Neural crest cell (in vitro differentiated cells): ENCODE measurements at places on chromosomes 7 and 10.

GRCh38 chr7:27251136-27251651 lies 8.6 kb downstream of the EVX1 start:
- no peak for DNase-seq

DNA sequence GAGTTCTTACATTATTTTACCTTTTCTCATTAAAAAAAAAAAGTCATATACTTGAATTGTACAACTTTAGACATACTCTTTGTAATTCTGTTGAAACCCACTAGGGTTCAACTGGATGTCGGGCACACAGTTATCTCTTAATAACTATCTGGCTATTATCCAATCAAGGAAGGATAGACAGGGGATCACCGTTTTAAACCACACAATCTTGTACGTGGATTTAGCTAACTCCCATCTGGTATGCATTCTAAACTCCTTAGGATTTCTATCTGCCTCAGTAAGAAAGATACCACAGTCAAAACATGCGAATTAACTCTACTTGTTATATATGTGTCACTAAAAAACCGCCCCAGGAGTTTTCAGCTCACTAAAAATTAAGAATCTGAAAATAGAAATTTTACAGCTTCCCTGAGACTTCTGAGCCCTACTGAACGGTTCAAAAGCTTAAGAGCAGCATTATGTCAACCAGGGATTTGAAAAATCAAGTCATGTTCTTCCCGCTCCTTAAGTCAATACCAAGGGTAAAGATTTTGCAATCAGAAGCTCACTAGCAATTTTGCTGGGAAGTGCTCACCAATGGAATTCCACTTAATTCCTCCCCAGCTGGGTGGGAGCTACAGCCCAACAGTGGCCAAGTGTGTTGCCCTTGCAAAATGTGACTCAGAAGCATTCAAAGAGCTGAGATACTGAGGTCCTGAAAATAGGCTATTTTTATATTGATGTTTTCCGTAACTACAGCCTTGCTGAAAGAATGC lies 267.0 kb downstream of the FRMD4A start:
- no peak for DNase-seq

DNA sequence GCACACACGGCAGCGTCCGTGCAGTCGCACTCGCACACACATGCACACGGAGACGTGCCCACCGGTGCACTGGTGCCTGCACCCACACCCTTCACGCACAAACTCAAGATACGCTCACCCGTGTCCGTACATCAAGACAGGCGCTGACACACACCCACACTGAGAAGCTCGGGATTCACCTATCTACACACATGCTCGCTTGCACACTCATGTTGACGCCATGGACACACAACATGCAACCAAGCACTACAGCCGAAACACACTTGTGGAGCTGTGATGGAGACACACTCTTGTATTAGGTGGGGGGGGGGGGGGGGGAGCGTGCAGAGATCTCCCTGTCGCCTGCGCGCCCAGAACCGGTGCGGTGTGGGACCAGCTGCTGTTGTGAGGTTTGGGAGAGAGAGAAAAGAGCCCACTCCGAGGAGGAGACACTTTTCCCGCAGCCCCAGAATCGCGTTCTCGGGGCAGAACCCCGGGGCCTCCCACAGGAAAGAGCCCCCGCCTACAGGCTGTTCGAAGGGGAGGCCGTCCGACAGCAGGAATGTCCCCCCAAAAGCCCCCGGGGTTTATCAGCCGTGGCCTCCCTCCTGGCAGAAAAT lies 605 bp upstream of the NFKB2 start:
- DNase-seq, result no peak

GRCh38 chr10:6718550-6718949 lies 138.5 kb upstream of the PRKCQ start:
- no peak for DNase-seq

DNA sequence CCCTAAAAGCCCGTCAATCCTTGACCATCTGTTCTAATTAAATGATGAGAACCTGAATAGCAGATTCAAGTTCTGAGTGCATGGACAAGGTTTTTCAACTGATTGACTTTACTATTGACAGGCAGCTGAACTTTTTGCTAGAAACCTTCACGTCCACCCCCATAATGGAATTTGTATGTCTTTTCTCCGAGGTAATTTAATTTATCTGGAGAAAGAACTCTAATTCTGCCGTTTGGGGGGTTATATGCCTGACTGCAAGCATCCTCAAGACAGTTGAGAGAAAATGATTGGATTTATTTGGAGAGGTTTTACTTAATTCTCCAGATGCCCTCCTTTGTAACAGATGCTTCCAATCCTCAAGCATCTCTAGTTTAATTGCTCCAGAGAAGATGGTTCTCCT lies 1053.4 kb upstream of the AUTS2 start:
- no peak for DNase-seq

DNA sequence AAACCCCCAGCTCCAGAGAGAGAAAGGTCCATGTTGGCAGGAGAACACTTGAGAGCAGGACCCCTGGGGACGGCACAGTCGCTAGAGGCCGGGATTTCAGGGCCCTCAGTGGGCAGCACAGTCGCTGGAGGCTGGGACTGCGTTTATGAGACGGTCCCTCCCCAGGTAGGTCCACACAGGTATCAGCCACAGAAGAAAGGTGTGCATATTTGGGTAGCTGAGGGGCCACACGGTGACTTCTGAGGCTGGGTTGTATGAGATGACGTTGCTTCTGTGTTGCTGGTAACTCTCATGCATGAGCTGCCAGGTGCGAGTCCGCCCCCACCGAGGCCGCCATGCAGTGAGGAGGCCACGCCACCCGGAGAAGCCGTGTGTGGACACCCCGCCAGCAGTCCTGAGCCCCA lies 56.9 kb upstream of the PPP2R2D start:
- DNase-seq, result no peak

- peak; percentile 51 for DNase-seq
These were observed 634 bp downstream of the EZH2 start for GRCh38 chr7:148883266-148884048.

DNA sequence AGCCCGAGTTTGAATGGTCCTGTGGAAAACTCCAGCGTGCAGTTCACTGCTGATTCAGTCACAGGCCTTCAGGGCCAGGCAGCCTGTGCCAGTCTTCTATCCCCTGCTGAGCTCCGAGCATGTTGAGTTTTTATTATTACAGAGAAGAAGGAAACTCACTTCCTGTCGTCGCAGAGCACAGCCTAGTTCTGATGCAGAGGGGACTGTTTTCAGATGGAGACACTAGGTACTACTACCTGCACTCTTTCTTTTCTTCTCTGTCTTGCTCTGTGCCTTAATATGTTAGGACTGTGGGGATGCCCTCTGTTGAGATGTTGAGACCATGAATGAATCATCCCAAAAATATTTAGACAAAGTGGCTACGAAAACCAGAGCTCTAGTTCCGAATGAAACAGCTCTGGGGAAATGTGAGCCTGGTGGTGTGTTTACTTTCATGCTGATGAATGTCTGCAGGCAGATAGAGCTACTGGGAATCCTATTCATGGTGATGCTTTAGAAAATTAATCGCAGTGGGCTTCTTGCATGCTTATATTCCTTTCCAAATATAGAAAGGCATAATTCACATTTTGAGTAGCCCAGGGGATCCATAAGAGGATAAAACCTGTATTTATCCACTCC lies 29.6 kb downstream of the CASP7 start:
- no peak for DNase-seq

DNA sequence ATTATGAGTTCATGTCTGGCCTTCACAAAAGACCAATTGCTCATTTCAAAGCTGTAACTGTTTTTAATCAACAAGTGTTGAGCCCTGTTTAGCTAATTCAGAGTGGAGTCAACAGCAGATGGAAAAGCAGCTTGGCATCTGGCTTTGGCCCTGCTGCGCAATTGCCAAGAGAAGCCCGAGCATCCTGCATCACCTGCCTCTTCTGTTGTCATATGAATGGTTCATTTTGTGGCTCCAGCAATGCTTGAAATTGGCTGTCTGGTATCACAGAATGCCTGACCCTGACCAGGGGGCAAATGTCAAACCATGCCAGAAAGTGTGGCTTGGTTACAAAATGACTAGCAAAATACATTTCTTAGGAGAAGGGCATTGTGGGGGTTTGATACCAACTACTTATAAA lies 296.5 kb upstream of the PHF14 start:
- DNase-seq, result no peak

- no peak for DNase-seq
These were observed 15.4 kb upstream of the TMEM243 start for GRCh38 chr7:87234949-87235348.

- no peak for DNase-seq
These were observed 4.7 kb upstream of the HIP1 start for GRCh38 chr7:75743455-75743859.

- DNase-seq, result no peak
These were observed 19.7 kb downstream of the ZNF783 start for GRCh38 chr7:149281508-149282330.

DNA sequence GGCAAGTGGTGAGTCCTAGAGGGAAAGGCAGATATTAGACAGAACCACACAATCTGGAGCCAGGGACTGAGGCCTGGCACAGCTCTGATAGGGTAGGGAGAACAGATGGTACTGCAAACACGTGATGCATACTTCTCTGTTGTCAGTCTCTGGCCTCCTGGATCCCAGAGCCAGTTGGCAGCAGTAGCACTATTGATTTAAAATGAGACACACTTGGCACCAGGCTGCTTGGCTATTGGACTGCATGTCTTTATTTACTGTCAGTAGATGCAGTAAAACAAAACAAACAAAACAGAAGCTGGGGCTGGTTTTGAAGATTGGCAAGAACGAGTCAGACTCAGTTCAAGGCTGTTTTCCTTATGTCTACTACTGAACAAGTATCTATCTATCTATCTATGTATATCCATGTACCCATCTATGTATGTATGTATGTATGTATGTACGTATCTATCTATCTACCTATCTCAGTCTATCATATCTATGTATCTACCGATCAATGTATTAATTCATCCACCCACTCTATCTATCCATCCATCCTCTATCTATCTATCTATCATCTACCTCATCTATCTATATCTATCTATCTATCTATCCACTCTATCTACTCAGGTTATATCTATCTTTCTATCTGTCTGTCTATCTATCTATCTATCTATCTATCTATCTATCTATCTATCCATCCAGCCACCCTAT lies 23.4 kb upstream of the MGAM2 start:
- DNase-seq, result no peak

DNA sequence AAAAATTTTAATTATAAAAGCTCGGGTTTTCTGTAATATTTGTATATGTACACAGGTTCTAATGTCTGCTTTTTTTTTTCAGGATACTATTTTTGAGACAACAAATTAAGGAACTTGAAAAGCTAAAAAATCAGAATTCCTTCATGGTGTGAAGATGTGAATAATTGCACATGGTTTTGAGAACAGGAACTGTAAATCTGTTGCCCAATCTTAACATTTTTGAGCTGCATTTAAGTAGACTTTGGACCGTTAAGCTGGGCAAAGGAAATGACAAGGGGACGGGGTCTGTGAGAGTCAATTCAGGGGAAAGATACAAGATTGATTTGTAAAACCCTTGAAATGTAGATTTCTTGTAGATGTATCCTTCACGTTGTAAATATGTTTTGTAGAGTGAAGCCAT lies 57.9 kb upstream of the BAMBI start:
- no peak for DNase-seq

GRCh38 chr10:133306941-133307379 lies 1.7 kb downstream of the TUBGCP2 start:
- no peak for DNase-seq
